Karpas-422 (cell line): ENCODE measurements at places on chromosomes 7 and 10. TPM values are rescaled to one million over a fixed set of nuclear protein-coding genes. Genes with fewer than 3 reads are reported as not detected.
A peak's percentile ranks its signal among the peaks of the same experiment; 100 is the strongest.

- no peak for DNase-seq
Observed at GRCh38 chr10:32159264-32159663, 103.0 kb upstream of the KIF5B start.

DNA sequence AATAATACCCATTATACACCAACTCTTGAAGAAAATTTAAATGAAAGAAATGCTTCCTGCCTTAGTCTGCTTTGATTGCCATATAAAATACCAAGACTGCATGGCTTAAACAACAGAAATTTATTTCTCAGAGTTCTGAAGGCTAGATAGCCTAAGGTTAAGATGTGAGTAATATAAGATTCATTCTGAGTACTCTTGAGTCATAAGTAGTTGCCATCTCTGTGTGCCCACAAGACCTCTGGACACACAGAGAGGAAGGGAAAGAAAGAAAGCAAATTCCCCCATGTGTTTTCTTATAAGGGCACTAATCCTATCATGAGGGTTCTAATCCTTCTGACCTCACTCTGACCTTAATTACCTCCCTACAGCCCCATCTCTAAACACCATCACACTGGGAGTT lies 201.2 kb downstream of the PTN start:
- no peak for DNase-seq

GRCh38 chr10:113843972-113844485 lies 9.9 kb downstream of the DCLRE1A start:
- no peak for DNase-seq

GRCh38 chr10:107427016-107427415 lies 262.5 kb upstream of the SORCS1 start:
- no peak for DNase-seq

- no peak for DNase-seq
Observed at GRCh38 chr7:39908141-39908540, 41.9 kb upstream of the CDK13 start.

- no peak for DNase-seq
Observed at GRCh38 chr7:134777470-134777869, 2.0 kb upstream of the CALD1 start.

DNA sequence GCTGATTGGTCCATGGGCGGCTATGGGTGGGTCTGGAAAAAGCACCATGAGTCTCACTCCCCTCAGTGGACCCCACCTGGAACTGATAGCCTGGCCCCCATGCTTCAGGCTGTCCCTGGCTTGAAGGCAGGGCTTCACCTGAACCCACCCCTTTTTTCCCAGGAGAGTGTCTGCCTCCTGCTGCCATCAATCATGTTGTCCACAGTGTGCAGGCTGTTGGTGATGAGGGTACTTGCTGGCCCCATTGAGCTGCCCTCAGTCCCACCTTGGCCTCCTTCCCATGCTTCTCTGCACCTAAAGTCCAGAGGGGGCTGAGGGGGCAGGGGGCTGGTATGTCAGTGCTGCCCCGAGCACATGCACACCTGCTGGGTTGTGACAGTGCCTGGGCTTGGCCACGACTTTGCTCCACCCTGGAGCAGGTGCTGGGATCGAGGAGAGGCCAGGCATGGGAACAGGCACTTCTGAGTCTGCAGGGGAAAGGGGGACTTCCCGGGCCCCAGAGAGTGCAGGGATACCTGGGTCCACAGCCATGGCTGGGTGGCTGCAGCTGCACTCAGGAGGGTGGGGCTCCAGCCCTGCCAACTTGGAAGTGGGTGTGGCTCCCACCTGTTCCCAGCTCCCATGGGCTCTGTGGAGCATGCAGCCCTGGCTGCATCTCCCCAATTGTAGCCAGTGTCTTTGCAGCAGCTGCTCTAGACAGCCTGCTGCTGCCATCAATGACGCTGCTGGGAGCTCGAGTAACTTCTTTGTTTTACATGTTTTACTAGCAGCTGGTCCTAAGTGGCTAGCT lies 56.9 kb downstream of the ADK start:
- DNase-seq, result peak; percentile 63

DNA sequence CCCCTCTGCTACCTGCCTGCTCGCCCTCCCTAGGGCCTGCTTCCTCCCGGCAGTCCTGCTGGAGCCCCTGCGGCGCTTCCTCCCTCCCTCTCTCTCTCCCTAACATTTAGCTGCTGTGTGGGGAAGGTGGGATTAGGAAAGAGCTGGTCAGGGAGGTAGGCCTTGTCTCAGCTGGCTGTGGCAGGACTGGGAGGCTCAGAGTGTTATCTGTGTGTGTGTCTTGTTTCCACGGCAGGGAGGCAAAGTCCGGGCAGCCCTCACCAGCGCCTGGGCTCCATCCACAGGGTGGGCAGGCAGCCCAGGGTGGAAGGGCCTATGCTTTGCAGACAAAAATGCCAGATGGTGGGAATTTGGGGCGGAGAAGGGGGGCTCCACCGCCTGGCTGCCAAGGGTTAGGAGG lies 105.7 kb downstream of the RPS24 start:
- DNase-seq, result no peak

DNA sequence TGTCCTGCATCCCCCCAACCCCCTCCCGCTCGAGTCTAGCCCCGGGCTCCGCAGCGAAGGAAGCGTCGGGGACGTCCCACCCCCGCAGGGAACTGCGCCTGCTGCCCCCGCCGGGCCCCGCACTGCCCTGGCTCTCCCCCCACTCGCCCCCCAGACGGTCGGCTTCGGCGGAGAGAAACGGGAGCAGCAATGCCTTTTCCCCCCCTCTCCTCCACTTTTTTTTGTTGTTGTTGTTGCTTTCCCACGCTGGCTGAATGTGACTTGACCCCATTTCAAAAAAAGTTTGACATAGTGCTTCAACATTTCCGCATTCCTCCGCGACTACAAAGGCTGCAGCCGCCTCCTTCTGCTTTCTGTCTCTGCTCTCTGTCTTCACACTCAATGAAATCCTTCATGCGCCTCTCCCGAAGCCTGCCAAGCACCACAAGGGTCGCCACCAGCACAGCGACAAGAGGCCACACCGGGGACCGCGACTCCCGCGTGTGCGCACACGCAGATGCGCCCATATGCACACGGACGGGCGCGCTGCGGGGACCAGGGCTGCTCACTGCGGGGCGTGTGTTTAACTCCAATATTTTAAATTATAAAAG lies 1.0 kb downstream of the CDK6 start:
- peak; percentile 81 for DNase-seq

DNA sequence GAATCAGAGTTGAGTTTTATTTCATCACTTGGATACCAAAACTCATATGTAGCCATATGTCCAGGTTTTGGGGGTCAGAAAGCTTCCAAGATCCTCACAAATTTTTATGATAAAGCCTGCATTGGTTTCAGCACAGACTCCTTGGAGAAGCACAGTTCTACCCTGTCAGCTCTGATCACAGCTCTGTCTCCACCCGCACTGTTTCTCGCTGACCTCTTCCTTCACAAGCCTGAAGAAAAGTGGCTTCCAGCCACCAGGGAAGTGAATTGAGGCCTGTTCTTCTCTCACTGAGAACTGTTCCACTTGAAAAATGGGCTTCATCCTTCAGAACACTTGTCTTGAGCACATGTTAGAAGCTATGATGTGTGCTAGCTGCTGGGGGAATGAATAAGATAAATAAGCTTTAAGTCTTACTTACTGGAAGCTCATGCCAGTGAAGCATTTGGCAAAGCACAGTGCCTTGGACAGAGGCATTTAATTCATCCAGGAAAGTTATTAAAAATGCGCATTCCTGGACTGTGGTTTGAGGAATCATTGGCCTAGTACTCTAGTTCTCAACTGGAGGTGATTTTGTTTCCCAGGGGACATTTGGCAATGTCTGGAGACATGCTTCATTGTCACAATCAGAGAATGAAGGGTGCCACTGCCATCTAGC lies 133.6 kb downstream of the BMPER start:
- no peak for DNase-seq

DNA sequence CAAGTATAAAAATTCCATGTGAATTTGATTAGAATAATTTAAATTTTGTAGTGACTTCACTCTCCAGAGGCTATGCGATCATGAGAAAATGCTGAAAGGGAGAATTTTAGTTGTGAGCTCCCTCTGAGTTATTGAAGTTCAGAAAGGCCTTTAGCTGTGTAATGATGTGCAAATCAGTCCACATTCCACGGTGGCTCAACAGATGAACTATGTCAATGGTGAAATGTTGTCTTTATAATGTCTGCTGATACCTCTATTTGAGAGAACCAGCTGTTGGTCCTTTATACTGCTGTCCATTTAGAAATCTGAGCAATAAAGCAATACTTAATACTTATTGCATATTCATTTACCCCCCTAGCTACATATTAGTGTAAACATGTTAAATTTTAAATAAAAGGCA lies 7.1 kb upstream of the ITGB8 start:
- DNase-seq, result no peak

Gene GPRIN2
- not detected in 2 replicates for total RNA-seq

Gene BLNK
- 51.7 and 99.1 TPM in 2 replicates for total RNA-seq

Gene COG5
- 56.1 and 78.0 TPM in 2 replicates for total RNA-seq
